ENCODE measurements at places on chromosomes 16 and 17.

GRCh38 chr17:83152745-83153611 is 73.6 kb downstream of the METRNL start:
- peak; percentile 13 for DNase-seq

- DNase-seq, result no peak
Observed at GRCh38 chr16:1052721-1053120, 19.8 kb upstream of the SSTR5 start.

GRCh38 chr16:81790830-81791435 is 11.8 kb downstream of the PLCG2 start:
- DNase-seq, result no peak

DNA sequence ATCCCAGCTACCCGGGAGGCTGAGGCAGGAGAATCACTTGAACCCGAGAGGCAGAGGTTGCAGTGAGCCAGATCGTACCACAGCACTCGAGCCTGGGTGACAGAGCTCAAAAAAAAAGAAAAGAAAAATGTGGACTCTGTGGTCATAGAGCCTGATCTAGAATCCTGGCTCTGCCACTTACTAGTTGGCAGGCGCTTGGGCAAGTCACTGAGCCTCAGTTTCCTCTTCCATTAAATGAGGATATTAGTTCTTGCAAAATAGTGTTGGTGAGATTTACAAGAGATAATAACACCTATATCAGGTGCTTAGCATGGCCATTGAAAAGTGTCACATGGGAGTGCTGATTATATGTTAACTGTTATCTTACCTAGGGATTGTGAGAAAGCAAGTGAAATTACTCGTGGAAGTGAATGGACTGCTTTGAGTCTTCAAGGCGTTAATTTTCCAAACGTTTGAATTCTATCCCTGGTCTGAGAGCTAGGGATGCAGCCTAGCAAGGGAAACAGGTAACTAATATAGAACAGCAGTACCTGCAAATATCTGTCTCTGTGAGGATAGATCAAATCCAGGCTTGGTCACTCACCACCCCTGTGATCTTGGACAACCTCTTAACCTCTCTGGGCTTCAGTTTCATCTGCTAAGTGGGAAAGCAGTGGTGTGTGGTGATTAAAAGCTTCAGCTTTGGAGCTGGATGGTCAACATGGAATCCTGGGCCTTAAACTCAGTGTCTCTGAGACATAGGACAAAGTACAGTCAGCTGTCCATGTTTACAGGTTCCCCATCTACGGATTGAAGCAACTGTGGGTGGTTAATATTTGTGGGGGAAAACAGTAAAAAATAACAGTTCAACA is 953 bp upstream of the NSMCE1 start:
- no peak for DNase-seq

GRCh38 chr17:22411185-22411784 is 719.0 kb downstream of the KCNJ18 start:
- no peak for DNase-seq

GRCh38 chr16:19879241-19879792 is 5.3 kb downstream of the GPRC5B start:
- no peak for DNase-seq

DNA sequence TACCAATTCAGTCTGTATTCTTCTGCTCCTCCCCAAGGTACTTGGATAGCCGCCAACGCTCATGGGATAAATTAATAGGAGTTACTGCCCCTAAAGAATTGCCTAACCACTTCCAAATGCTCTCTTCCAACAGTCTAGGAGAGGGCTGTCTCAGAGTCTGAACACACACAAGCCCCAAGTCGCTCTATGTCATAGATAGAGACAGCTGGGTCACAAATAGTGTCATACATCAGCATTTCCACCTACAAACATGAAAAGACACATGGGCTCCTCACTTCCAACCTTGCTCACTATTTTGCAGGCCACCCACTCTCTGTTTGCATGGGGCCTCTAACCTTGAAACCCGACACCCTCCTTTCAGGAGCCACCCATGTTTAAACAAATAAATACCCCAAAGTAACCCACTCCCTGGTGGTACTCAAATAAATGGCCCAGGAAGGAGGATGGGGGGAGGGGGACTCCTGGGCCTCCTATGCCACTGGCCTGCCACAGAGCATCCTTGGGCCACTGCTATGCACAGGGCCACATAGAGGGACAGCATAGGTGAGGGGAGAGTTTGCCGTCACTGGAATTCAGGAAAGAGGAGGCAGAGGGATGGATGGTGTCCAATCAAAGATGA is 265.9 kb downstream of the SOX9 start:
- no peak for DNase-seq

- DNase-seq, result peak; percentile 12
Observed at GRCh38 chr17:39461926-39462569, 762 bp downstream of the CDK12 start.

GRCh38 chr17:9537177-9537776 is 38.3 kb downstream of the STX8 start:
- no peak for DNase-seq

GRCh38 chr16:26567356-26567755 is 499.4 kb upstream of the C16orf82 start:
- DNase-seq, result no peak

DNA sequence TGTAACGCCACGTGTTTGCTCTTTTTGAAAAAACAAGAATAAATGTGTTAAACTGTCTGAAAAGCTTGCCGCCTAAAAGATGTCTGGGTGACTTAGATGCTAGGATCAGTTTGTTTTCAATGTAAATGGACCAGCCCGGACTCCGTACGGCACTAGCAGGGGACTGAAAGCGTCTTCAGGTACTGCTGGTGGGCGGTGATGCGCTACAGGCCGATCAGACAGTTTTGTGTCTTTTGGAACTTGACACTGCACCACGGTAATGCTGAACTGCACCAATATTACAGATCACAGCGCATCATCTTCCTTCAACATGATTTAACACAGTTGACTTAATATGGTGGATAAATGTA is 727 bp upstream of the MBTPS1 start:
- no peak for DNase-seq

GRCh38 chr17:56269556-56270389 is 116.5 kb downstream of the ANKFN1 start:
- no peak for DNase-seq

- no peak for DNase-seq
Observed at GRCh38 chr16:59368586-59368985, 634.5 kb upstream of the GOT2 start.

DNA sequence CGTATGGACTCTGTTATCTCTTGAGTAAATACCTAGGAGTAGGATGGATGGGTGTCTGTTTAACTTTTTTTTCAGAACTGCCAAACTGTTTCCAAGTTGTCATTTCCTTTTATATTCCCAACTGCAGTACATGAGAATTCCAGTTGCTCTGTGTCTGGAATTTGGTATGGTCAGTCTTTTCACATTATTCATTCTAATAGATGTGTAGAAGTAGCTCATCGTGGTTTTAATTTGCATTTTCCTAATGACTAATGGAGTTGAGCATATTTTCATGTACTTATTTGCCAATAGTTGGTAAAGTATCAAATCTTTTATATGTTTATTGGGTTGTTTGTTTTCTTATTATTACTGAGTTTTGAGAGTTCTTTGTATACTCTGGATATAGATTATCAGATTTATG is 27.0 kb downstream of the MRTFB start:
- DNase-seq, result no peak

DNA sequence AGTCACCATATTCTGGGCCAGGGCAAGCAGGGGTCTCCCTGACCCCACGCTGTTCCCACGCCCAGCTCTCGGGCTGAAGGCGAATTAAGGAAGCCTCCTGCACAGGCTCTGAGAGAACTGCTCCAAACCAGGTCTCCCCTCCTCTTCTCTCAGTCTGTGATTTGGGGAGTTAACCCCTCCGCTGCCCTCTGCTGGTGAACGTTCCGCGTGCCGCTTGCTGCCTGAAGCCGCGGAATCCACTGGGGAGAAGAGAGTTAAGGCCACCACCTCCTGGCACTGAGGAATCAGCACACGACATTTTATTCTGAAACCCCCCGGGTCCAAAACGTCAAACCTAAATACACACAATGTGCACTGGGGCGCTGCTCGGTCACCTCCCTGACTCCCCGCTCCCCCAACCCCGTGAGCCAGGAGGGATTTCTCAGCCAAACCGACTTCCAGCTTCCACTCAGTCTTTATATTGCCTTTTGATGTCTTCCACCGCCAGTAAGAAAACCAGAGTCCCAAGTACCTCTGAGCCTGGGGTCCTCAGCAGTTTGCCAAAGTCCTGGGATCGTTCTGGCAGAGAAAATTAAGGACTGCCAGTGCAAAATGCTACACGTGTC is 54.4 kb upstream of the RCVRN start:
- no peak for DNase-seq

GRCh38 chr17:40491486-40491885 is 9.9 kb downstream of the TNS4 start:
- no peak for DNase-seq

- no peak for DNase-seq
Observed at GRCh38 chr16:86281421-86281820, 228.9 kb upstream of the FOXF1 start.
